ENCODE measurements at places on chromosomes 11 and 22.
A peak's percentile ranks its signal among the peaks of the same experiment; 100 is the strongest.

DNA sequence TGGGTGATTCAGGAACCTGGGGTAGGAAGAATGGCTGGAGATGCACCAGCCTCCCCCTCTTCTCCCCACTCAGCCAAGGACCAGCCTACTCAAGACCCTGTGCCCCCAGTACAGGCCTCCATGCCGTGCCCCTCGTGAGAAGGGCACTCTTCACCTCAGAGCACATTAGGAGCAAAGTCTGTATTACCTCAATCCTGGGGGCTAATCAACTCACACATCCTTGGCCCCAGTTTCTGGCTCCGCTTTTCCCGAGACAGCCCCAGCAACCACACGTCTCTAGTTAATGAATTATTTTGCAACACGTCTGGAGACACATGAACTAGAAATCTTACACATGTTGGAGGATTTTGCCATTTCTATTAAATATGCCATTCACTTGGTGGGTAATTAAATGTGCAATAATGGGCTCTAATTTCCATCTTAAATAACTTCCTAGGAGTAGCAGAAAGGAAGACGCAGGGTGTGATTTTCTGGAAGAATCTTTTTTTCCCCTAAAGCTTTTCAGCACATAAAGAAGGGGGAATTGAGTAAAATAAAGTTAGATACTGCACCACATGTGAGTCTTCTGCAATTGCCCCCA lies 63.0 kb downstream of the TMPRSS5 start:
- no peak for DNase-seq

GRCh38 chr11:40381481-40381880 lies 1078.0 kb downstream of the LRRC4C start:
- DNase-seq = no peak

DNA sequence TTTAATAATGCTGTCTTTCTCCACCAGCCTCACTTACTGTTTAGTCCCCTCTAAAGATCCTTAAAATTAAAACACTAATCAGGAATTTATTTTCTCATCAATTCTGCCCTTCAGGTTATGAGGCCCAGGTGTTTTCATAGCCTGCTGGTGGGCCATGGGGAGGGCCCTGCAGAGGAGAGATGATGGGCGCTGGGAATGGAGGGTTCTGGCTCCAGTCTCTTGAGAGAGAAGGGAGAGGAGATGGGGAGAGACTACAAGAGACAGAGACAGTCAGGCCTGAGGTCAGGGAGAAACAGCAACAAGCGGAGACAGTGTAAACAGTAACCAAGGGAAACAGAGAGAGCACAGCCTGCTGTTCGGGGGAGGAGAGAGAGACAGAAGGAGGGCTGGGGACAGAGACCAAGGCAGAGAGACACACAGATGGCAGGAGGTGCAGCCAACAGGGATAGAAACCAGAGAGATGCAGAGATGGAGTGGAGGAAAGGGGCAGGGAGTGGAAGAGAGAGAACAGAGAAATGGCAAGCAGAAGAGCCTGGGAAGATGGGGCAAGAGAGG lies 187.3 kb upstream of the SYT13 start:
- DNase-seq = no peak

DNA sequence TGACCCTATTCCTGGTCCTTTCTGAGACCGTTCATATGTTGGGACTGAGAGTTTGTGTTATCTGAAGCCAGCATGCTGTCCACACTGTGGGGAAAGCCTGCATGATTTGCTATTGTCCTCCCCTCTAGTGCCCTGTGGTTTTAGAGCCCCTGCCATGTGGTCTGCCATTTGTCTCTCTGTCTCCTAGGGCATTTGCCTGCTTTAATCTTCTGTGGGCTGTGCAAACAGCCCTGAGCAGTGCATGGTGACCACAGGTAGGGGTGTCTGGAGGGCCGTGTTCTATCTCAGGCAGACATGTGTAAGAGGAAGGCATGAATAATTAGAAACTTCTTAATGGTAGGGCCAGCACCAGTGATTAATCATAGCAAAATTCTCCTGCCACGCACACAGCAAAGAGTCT lies 23.0 kb downstream of the AMPD3 start:
- DNase-seq = no peak

GRCh38 chr22:33380789-33381530 lies 322.8 kb upstream of the SYN3 start:
- no peak for DNase-seq

GRCh38 chr11:99988471-99988837 lies 698.6 kb upstream of the ARHGAP42 start:
- no peak for DNase-seq

DNA sequence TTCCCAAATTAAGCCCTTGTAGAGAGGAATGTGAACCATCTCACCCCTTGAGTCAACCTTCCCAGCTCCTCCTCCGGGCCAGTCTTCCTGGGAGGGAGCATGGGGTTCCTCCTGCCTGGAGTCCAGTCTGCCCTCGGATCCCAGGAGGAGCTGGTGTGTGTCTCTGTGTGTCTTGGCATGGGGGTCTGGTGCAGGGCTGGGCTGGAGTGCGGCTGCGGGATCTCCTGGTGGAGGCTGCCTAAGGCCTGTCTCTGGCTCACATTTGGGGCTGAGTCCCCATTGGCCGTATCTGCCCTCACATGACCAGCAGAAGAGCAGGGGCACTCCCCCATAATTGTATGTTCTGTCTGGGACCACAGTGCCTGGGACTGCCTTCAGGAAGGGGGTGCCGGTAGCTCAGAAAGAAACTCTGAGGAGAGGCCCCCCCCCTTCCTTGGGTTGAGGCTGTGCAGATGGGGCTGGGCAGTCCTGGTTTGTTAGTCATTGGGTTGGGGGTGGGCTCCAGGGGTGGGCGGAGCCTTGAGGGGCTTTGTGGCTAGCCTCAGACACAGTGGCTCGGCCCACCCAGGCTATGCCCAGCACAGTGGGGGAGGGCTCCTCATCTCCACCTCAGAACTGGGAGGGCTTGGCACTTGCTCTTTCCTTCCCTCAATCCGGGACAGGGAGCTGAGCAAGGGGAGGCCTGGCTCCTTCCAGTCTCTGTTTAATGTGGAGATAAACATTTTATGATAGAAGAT lies 2.9 kb downstream of the C1QTNF5 start:
- no peak for DNase-seq

DNA sequence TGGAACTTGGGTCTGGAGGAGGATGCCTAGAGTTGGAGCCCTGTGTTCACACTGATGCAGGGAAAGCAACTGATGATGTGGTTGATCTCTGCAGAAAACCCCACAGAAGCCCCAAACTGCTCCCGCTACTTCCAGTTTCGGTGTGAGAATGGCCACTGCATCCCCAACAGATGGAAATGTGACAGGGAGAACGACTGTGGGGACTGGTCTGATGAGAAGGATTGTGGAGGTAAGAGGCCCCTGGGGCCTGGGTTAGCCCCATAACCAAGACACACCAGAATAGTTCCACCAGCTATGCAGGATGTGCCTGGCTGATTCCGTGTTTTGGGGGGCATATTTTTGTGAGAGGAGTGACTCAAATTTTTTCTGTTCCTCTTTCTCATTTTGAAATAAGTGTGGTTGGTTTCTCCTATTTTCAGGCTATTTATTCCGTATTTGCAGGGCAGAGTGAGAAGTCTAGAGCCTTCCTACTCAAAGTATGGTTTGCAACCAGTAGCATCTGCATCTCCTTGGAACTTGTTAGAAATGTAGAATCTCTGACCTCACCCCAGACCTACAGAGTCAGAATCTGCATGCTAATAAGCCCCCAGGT lies 137.3 kb upstream of the SORL1-AS1 start:
- no peak for DNase-seq

DNA sequence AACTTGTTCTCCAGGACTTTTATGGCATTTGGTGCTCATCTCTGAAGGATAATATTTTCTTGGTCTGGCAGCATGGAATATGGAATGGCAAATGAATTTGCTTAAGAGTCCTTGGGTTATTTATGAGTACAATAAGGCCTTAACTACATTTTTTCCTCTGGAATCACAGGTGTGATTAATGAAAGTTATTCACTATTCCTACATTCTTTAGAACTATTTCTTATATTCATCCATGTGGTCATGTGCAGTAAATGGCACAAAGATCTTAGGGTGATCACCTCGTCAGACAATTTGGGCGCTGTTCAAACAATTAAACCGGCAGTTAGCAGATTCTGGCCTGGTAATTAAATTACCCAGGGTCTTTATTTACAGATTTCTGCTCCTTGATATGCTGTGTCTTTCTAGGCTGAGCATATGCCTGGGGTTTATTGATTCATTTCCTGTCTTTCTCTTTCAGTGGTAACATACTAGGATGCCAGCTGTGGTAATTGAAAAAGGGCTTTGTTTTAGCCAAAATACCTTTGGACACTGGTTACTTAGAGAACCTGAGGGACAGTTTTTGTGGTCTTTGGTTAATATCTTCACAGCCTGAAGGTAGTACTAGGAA lies 31.6 kb downstream of the SIK2 start:
- DNase-seq = no peak

- DNase-seq = no peak
These were observed 106.8 kb downstream of the STK33 start for GRCh38 chr11:8487261-8487660.

GRCh38 chr11:32386770-32387377 lies 48.5 kb downstream of the WT1 start:
- no peak for DNase-seq

DNA sequence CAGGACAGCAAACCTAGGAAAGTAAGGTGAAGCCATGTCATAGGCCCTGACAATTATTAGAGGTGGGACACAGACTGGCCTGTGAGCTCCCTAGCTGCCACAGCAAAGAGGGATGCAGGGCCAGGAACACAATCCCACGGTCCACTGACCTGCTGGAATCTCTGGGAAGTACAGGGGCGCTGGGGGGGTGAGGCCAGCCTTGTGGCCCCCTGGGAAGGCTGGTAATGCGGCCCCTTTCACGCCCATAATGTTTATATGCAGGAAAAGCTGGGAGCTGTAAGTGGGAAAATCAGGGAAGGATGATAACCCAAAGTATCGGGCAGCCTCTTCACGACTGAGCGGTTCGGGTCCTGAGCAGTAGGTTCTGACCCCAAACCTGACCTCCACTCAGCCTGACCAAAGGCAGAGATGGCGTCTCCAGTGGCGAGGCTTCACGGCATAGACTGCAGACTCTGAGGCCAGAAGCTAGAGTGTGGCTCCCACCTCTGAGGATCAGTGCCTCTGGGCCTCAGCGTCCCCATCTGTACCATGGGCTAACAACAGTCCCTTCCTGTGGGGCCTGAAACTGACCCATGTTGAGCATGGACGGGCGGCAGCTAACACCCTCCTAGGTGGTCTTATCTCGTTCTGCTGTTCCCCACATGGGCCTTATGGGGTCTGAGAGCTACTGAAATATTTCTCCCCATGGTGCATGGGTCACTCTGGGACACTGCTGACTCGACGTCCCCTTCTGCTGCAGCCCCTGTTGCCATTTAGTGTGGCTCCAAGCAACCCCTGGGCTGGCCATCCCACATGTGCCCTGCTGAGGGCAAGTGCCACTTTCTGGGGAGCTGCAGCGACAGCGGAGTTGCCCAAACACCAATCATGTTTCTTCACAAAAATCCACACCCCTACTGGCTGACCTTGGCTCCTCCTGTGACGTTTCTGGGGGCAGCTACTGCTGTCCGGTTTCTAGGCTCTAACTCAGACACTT lies 101.8 kb downstream of the PHF21B start:
- no peak for DNase-seq

GRCh38 chr11:57792060-57792541 lies 30.5 kb downstream of the CTNND1 start:
- DNase-seq = peak; percentile 72

- DNase-seq = peak; percentile 9
These were observed 5.1 kb downstream of the SSTR3 start for GRCh38 chr22:37206841-37207821.

DNA sequence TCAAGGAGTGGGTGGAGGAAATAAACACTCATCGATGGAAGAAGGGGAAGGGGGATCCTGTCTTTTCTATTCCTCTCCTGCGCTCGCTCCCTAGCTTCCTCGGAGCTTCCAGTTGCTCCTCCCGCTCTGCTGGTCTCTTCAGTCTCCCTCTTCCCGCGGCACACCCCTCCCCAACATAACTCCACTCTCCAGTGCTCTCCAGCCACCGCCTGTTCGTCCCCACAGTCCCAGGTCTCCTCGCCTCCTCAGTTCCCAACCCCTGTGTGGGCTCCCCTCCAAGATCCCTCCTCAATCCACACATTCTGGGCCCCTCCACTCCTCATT lies 438 bp downstream of the ZW10 start:
- no peak for DNase-seq

GRCh38 chr22:24460418-24461089 lies 33.2 kb downstream of the ADORA2A start:
- DNase-seq = no peak

GRCh38 chr11:74937696-74938475 lies 11.0 kb downstream of the XRRA1 start:
- DNase-seq = no peak

GRCh38 chr11:21195995-21196394 lies 526.6 kb downstream of the NELL1 start:
- no peak for DNase-seq

GRCh38 chr11:60477035-60477445 lies 15.5 kb upstream of the MS4A12 start:
- DNase-seq = no peak

DNA sequence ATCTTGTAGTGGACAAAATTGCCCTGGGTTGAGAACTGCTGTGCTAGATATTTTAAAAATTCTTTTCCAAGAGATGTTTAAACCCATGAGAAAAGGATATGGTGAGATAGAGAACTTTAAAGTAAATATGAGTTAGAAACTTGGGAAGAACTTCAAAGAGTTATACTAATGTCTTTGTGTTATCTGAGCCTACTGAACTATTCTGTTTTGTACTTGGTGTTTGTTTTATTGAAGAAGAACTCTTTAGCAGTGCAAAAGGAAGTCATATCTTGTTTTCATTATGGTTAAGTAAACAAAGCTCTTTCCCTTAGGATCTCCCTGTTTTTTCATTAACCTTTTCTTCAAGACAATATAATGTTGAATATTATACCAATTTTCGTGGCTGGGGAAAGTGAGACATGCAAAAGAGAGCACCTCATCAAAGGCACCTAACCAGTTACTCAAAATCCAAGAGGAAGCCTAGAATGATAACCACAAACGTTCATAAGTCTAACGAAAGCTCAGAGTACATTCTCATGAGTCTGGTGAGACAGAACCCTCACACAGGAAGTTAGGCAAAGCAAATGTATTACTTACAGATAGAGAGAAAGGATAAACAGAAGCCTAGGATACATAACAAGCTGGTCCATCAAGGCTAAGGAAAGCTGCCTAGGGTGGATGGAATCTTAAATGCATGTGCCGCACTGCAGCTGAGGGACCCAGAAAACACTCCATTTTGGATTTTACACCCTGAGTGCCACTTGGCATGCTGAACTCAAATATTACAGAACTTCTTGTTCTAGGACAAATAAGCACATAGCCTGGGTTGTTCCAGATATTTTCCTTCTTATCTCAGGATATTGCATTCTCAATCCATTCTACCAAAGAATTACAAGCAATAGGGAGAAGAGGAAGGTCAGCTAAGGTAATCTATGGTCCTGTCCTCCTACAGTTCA lies 112.5 kb upstream of the ANO3 start:
- no peak for DNase-seq

DNA sequence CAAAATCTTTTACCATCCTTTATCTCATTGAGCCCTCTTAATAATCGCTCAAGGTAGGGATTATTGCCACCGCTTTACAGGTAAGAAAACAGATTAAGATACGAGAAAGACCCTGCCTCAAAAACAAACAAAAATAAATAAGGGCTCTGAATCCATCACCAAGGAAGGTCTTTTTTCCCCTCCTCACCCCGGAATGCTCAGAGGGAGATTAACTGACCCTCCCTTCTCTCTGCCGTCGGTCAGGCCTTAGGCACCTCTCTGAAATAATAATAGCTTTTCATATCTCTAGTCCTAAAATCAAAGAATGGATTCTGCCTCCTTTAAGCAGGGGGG lies 620 bp upstream of the ATG2A start:
- no peak for DNase-seq

GRCh38 chr11:102346456-102346747 lies 612 bp upstream of the BIRC2 start:
- no peak for DNase-seq
